Right lung (tissue), 10 donors: ENCODE measurements at places on chromosomes 11 and 22. TPM values are rescaled to one million over a fixed set of nuclear protein-coding genes. Genes with fewer than 3 reads are reported as not detected.

GRCh38 chr11:112265659-112266409 lies 5.2 kb upstream of the PLET1 start:
- no peak for DNase-seq

- no peak for DNase-seq
Measured at GRCh38 chr11:69306821-69307220, 12.9 kb downstream of the MYEOV start.

DNA sequence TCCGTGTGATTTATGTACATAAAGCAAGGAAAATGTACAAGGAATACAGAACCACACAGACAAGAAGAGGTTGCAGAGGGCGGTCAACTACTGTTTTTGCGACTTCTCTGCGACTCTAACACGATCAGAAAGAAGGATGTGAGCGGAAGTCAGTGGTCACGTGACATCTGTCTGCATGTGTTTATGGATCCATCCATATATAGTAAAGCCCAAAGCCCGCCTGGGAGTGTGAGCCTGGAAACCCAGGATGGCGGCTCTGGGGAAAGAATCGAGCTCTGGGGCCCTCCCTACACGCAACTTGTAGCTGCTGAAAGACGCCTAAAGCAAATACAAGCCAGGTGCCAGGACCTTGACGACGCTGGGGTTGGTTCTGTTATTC lies 8.8 kb downstream of the OSBPL5 start:
- no peak for DNase-seq

The GRAMD1B gene
- polyA plus RNA-seq, result 4.2 TPM

DNA sequence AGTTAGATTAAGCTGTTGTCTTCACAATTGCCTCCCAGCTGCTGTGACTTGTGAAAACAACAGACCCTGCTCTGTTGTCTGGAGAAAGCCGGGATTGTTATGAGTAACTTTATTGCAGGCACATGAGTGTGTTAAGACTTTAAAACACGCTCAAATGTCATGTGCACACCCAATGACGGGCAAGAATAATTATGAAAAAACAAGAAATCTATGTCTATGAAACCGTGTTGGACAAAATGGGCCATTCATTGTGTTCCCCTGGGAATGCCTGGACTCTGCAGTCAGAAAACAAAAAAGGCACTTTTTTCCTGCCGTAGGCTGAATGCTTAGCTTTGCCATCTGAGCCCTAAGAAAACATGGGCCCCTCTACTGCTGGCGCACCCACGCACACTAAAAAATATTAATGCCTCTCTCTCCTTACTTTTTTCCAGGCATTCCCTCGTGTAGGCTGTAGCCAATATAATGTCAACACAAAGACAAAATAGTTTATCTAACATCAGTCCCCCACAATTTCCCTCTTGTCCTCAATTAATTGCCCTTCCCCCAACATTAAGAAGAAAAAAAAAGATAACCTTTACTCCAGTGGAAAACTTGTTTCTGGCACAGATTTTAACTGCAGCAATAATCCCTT lies 207.9 kb downstream of the SOX6 start:
- DNase-seq, result no peak

The OR52J3 gene
- polyA plus RNA-seq, result not detected

GRCh38 chr11:73375830-73376159 lies 404 bp upstream of the RELT start:
- no peak for DNase-seq

- no peak for DNase-seq
Measured at GRCh38 chr11:96338910-96339705, 3.9 kb downstream of the MAML2 start.

The B4GAT1 gene
- polyA plus RNA-seq, result 28.1 TPM

The TOMT gene
- not detected for polyA plus RNA-seq

The VSIG2 gene
- polyA plus RNA-seq, result 28.7 TPM
